Activated naive CD4-positive, alpha-beta T cell (primary cell): ENCODE measurements at places on chromosomes 1 and 21.

DNA sequence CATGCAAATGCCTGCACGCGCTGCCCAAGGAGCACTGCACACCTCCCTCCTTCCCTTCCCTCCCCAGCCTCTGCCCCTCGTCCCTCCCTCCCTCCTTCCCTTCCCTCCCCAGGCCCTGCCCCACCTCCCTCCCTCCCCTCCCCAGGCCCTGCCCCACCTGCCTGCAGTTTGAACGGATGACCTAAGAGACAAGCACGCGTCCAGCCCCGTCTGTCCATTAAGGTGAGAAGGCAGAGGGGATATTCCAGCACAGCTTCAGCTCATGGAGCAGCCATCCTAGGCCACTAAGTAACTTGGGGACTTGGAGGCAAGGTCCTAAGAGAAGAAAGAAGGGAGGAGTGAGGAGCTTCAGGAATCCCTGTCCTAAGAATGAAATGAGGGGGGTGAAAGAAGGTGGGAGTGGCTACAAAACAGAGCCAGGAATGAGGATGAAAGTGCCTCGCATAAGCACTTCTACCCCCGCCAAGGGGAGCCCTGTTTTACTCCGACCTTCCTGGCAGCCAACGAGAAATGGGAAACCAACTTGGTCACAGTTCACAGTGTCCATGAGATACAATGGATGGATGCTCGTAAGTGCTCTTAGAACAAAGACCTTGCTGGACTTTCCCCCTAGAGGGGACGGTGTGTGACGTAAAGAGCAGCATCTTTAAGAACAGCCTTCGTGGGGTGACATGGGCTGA lies 21.3 kb upstream of the EFHD2 start:
- DNase-seq = no peak

GRCh38 chr1:32981003-32981901 lies 16.6 kb upstream of the RNF19B start:
- no peak for DNase-seq

GRCh38 chr1:165903672-165904071 lies 76.3 kb downstream of the UCK2 start:
- DNase-seq = no peak

GRCh38 chr1:7253118-7253480 lies 467.8 kb downstream of the CAMTA1 start:
- DNase-seq = no peak
